GM12878 (cell line): ENCODE measurements at places on chromosomes 5 and 9. TPM values are rescaled to one million over a fixed set of nuclear protein-coding genes. Genes with fewer than 3 reads are reported as not detected.
A peak's percentile ranks its signal among the peaks of the same experiment; 100 is the strongest.

- DNase-seq, result no peak
These were observed 64.2 kb downstream of the ZNF354C start for GRCh38 chr5:179124273-179124852.

DNA sequence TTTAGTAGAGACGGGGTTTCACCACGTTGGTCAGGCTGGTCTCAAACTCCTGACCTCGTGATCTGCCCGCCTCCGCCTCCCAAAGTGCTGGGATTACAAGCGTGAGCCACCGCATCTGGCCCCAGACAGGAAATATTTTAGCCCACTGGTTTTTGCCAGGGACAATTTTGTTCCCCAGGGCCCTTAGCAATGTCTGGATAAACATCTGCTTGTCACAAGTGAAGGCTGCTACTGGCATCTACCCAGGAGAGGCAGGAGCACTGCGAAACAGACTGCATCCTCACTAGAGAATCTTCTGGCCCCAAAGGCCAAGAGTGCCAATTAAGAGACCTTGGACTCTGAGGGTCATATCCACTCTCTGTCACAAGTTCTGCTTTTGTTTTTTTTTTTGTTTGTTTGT, 2.4 kb upstream of the TPRN start:
- no peak for DNase-seq

GRCh38 chr5:68592351-68592750, 376.8 kb downstream of the PIK3R1 start:
- DNase-seq, result no peak

Gene MRPS2
- 63.8 and 67.7 TPM in 2 replicates for total RNA-seq

GRCh38 chr9:136051837-136052471, 43.1 kb downstream of the NACC2 start:
- DNase-seq, result no peak

GRCh38 chr5:158133369-158133768, 274.4 kb upstream of the CLINT1 start:
- no peak for DNase-seq

DNA sequence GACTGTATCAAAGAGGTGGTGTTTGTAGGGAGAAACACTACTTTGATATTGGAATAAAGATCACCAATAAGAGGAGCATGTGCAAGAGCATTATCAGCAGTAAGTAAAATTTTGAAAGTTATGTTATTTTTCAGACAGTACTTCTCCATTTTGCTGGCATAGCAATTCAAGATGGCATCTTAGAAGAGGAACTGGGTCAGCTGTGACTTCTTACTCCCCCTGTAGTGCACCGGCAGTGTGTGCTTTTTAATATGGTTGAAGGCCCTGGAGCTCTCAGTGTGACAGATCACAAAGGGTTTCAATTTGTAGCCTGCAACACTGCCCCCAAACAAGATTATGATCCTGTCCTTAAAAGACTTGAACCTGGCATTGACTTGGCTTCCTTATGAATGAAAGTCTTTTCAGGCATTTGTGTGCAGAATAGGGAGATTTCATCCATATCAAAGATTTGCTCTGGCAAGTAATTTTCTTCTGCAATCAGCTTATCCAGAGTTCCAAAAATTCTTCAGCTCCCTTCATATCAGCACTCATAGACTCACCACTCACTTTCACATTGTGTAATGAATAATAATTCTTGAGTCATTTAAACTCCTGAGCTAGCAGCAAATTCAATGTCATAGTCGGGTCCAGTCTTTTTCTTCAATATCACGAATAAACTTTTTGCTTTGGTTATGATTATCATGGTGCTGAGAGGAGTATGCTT, 105.7 kb upstream of the MAMDC2 start:
- no peak for DNase-seq

GRCh38 chr9:79604921-79605562, 33.3 kb downstream of the TLE4 start:
- DNase-seq, result no peak

- no peak for DNase-seq
These were observed 22.5 kb downstream of the LHFPL2 start for GRCh38 chr5:78626009-78626571.

- DNase-seq, result peak; percentile 38
These were observed 30.2 kb upstream of the HSPA9 start for GRCh38 chr5:138605254-138605972.

Gene PCDHGA6
- 0.28 and 0.32 TPM in 2 replicates for total RNA-seq

Gene VLDLR
- total RNA-seq, result 0.92 and 1.5 TPM in 2 replicates

GRCh38 chr9:68726489-68726888, 21.4 kb downstream of the PIP5K1B start:
- no peak for DNase-seq

GRCh38 chr9:100377015-100377414, 24.3 kb upstream of the TEX10 start:
- no peak for DNase-seq

DNA sequence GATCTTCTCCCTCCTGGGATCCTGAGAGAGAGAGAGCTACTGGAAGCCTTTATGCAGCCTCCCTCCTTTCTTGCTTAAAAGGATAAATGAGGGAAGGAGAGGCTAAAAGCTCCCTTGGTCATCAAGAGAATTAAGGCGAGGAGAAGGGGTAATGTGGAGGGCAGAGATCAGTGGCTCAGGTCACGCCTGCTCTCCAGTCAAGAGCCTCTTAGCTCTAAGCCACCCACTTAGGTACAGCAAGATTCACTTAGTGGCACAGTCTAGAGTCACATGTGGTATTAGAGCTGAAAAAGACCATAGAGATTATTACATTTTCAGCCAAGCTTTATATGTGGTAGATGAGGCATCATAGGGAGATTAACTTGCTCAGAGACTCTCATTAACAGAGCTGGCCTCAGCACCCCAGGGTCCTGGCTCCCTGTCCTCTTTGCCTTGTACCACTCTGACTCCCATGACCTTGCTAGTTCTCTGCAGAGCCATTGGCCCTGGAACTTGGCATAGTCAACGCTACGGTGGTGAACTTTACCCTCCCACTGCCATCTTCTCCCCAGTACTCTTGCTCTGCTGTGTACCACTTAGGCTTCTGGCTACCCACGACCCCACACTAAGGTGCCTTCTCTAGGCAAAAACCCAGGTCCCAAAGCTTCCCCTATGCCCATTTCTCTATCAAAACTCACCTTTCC, 37.6 kb downstream of the MFAP3 start:
- DNase-seq, result no peak

- DNase-seq, result no peak
These were observed 40.8 kb downstream of the GRAMD2B start for GRCh38 chr5:126464016-126464415.

- no peak for DNase-seq
These were observed 340.6 kb upstream of the DAB2 start for GRCh38 chr5:39765366-39765765.

Gene WDR36
- 45.9 and 49.5 TPM in 2 replicates for total RNA-seq

Gene RGS3
- 42.6 and 42.7 TPM in 2 replicates for total RNA-seq
